ENCODE measurements at places on chromosomes 13 and 19.

DNA sequence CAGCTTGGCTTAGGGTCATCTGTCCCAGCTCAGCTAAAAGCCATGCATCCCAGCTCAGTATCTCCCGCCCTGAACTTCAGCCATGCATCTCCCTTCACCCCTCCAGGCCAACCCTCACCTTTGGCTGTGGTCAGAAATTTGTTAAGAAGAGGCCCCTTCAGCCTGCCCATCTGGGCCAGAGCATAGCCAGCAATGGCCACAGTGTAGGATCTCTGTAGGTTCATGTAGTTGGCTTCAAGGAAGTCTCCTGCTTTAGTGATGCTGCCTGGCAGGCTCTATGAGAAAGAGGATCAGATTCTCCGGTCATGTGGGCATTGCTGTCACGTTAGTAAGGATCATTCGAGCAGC, 16.6 kb upstream of the TNFSF14 start:
- DNase-seq, result no peak

DNA sequence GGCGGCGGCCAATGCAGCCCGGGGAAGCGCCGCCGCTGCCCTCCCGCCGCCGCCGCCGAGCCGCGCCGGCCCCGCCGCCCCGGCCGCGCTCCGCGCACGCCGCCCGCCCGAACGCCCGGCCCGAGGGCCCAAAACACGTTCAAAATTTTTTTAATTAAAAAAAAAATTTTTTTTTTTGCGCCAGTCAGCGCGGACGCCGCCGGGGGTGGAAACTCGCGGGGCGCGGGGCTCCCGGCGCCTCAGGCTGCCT, 468 bp downstream of the HMGB1 start:
- DNase-seq, result no peak

GRCh38 chr19:30341611-30342201, 30.5 kb upstream of the ZNF536 start:
- no peak for DNase-seq

- DNase-seq, result no peak
These were observed 744 bp upstream of the ZNF584 start for GRCh38 chr19:58407658-58408151.

DNA sequence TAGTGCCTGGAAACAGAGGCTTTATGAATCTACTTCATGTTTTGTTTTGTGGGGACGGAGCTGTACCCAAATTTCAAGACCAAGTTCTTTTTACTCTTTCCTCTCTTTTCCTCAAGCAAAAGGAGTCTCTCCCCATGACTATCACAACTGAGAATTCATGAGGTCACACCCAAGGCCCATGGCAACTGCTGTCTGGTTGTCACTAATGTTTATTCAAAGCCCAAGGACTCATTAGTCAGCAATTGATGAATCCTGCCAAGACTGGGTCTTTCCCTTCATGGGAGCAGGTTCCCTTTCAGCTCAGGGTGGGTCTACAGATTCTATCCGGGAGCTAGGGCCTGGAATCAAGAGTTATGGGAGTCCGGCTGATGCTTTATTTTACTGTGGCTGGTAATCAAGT, 441.5 kb upstream of the PCDH20 start:
- no peak for DNase-seq

All from SIG-M5 (cell line).